Small intestine (tissue), 16 donors: ENCODE measurements at places on chromosomes 2 and 18. TPM values are rescaled to one million over a fixed set of nuclear protein-coding genes. Genes with fewer than 3 reads are reported as not detected.
A peak's percentile ranks its signal among the peaks of the same experiment; 100 is the strongest.

SLC5A7 gene
- polyA plus RNA-seq: 2.0 TPM

DNA sequence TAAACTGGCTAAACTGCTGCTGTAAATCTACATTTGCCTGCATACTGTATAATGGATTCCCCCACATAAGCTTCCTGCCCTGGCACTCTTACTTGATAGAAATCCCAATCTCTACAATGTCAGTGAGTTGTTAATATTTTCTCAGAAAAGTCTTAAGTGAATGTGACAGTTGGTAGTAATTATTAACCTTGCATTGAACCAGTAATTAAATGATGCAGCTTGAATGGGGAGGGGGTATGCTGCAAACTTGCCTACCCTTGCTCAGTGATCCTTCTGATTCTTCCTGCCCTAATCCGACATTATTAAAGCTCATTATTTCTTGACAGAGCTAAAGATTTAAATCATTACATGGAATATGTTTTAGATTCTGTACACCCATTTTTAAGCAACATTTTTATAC, 119.0 kb upstream of the CDH7 start:
- no peak overlapping the region for H3K27ac ChIP-seq
- H3K4me1 ChIP-seq: no peaks in the 10 kb centered on the region
- DNase-seq: no peak
- H3K4me3 ChIP-seq: no peak overlapping the region

CLK1 gene
- 281 TPM for polyA plus RNA-seq

- no peak overlapping the region for H3K4me3 ChIP-seq
- peaks cover 12% of the 10 kb centered on the region for H3K4me1 ChIP-seq
- H3K27me3 ChIP-seq: no peaks in the 10 kb centered on the region
- peak; percentile 83 for DNase-seq
These were observed 28.3 kb downstream of the ANXA4 start for GRCh38 chr2:69770193-69770702.

RPIA gene
- 26.6 TPM for polyA plus RNA-seq
